ENCODE measurements at places on chromosomes 5 and 9. TPM values are rescaled to one million over a fixed set of nuclear protein-coding genes. Genes with fewer than 3 reads are reported as not detected.

PDE6A gene
- total RNA-seq: not detected

PCDHA11 gene
- 0.18 TPM for total RNA-seq

PRRX2 gene
- 0.59 TPM for total RNA-seq

PCDHA1 gene
- 0.09 TPM for total RNA-seq

BARHL1 gene
- total RNA-seq: not detected

PCDHGA9 gene
- 4.5 TPM for total RNA-seq

TGFBI gene
- total RNA-seq: 4,385 TPM

PCDHA3 gene
- 0.23 TPM for total RNA-seq

FAXDC2 gene
- total RNA-seq: 4.2 TPM

ANKDD1B gene
- 1.6 TPM for total RNA-seq

NDUFS4 gene
- total RNA-seq: 95.0 TPM

ARL15 gene
- 22.3 TPM for total RNA-seq

VDAC1 gene
- 407 TPM for total RNA-seq

CDX1 gene
- not detected for total RNA-seq

HBEGF gene
- 27.0 TPM for total RNA-seq

PLPP7 gene
- 6.1 TPM for total RNA-seq

ANKRD31 gene
- 0.14 TPM for total RNA-seq

NUTM2F gene
- not detected for total RNA-seq

GADD45G gene
- 1.8 TPM for total RNA-seq

FAM221B gene
- not detected for total RNA-seq

SLC25A51 gene
- total RNA-seq: 88.5 TPM

ARHGEF28 gene
- total RNA-seq: 8.1 TPM

PLAC8L1 gene
- total RNA-seq: 0.59 TPM

PPP3R2 gene
- total RNA-seq: not detected

MAMDC2 gene
- total RNA-seq: 0.30 TPM

SURF4 gene
- 608 TPM for total RNA-seq

MCC gene
- 95.9 TPM for total RNA-seq

CARD9 gene
- total RNA-seq: 1.8 TPM

SPATA31A3 gene
- not detected for total RNA-seq

KCNMB1 gene
- total RNA-seq: 0.05 TPM

MRPS27 gene
- 60.9 TPM for total RNA-seq

FBP2 gene
- not detected for total RNA-seq
